Posterior vena cava (tissue), 2 donors: ENCODE measurements at places on chromosomes 1 and 21. TPM values are rescaled to one million over a fixed set of nuclear protein-coding genes. Genes with fewer than 3 reads are reported as not detected.

The KRTAP12-2 gene
- total RNA-seq: not detected

The OR2M3 gene
- total RNA-seq: not detected

The NOS1AP gene
- total RNA-seq: 5.0 TPM

The JAM2 gene
- 17.2 TPM for total RNA-seq

The IGSF9 gene
- total RNA-seq: 0.42 TPM

The OR2T8 gene
- not detected for total RNA-seq

The RNF11 gene
- total RNA-seq: 114 TPM

DNA sequence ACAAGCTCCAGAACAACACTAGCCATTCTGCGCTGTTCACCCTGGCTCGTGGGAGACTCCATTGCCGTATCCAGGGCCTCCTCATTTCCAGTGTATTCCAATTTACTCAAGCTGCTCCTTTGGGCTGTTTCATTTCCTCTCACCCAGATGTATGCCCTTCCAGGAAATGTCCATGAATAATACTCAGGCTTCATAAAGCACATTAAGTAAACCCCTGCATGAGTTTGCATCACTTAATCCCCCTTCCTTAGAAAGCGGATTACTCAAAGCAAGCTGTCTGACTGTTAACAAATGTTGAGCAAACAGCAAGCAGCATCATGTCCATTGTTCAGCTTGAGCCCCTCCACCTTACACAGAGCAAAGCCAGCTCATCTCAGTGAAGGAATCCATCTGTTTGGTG is 403.6 kb upstream of the PBX1 start:
- no peak for DNase-seq

DNA sequence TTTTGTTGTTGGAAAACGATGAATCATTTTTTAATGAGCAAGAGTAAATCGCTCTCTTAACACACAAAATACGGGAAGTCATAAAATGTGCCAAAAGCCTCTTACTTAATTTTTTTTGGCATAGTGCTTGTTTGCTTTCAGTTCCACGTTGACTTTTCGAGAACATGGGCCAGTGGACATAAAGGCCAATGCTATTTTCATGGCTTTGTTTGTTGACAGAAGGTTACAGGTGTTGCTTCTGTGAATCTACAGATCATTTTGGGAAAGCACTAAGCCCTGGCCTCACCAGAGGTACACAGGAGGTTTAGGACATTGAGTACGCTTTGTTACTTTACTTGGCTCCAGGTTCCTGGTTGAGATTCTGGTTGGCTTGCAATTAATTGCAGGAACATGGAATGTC is 199.4 kb upstream of the HMCN1 start:
- no peak for DNase-seq

DNA sequence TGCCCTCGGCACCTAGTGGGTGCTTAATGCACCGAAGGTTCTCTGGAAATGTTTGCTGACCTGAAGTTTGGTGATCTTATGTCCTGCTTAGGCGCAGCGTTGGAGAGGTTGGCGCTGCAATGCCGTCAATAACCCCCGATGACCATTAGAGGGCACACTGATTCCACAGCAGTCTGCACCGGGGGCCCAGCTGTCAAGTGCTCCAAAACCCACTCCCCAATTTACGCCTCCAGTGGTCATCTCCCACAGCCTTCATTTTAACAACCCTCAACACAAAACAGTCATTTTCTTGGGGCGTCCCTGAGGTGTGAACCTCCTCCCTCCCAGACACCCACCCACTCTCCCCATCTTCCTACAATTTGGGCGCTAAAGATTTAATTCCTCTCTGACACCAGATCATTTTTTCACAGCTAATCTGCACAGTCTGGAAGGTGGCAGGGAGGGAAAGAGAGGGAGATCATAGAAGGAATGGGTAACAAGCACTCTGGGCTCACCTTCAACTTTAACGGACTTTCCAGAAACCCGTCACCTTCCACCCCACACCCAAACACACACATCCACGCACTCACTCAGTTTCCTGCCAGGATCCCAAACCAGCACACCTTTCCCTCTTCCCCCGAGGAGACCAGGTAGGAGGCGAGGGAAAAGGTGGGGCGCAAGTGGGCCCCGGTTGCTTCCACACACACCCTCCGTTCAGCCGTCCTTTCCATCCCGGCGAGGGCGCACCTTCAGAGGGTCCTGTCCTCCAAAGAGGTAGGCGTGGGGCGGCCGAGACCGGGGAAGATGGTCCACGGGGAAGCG is 570 bp upstream of the NPR1 start:
- no peak for DNase-seq

- DNase-seq: no peak
These were observed 83.9 kb upstream of the KCNE2 start for GRCh38 chr21:34279883-34280282.

- peak; percentile 68 for DNase-seq
These were observed 27.0 kb downstream of the RUNX3 start for GRCh38 chr1:24903011-24903461.

DNA sequence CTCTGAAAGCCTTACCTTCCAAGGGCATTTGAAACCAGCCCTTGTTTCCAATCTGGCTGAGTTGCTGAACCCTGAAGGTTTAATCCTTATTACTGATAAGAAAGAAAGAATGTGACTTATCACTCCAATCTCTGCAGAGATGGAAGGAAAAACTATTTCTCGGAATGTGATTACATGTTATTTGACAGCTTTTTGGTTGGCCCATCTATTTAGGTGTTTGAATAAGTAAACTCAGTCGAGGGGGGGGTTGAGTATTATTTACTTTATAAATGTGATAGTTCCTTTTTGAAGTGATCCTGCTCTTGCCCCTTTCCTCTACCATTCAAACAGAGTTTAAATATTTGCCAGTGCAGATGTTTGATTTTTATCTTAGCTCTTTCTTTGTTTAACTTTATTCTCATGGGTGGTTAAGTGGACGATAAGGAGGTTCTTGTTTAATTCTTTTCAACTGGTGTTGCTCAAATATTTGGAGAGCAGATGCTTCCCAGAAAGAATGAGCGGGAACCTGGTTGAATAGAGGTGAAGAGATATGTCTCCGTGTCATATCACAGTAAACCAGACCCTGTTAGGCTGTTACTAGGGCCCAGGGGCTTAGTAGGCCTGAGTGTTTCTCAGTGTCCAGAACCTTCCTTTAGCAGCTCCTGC is 126.1 kb downstream of the CACHD1 start:
- DNase-seq: no peak

- no peak for DNase-seq
These were observed 37.3 kb downstream of the OLFML2B start for GRCh38 chr1:161986328-161986727.

DNA sequence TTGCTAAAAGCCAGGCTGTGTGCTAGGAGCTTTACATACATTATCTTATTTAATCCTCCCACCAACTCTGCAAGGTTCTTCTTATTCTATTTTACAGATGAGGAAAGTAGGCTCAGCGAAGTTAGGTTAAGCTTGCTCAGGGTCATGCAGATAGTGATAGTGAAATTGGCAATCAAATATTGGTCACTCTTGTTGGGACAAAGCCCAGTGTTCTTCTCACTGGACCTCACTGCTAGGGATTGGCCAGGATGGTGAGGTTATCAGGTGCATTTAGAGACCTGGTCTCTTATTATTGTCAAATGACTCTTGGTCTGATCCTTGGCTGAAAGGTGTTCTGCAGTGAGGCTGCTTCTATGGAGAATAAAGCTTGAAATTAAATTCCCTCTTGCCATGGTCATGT is 145.1 kb downstream of the CNIH3 start:
- no peak for DNase-seq

GRCh38 chr1:224182057-224182865 is 779 bp upstream of the DEGS1 start:
- DNase-seq: peak; percentile 50

- DNase-seq: no peak
These were observed 26.6 kb downstream of the DDAH1 start for GRCh38 chr1:85438353-85438752.

DNA sequence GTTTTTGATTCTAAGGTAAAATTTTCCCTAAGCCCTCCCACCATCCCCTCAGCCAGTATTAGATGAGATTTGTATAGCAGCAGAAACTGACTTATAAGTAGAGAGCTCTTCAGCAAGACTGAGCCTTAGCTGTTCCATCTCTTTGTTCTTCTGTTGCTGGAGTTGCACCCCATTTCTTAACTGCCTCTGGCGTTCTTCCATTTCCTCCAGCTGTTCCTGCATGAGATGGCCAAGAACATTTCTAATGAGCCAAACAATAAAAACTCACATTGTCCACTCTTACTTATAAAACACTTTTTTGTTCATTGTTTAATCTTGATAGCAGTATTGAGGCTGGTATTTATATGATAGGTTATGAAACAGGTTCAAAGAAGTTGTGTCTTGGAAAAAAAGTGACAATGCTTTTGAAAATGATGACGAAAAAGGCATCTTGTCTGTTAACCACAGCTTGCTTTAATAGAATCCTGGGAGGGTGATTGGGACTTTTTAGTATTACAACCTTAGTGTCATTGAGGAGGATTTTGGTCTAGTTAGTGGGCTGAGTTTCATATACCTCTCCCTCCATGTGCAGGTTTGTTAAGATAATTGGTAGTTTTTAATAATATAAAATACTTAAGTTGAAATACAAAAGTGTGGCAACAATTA is 18.3 kb downstream of the SYNC start:
- peak; percentile 23 for DNase-seq

- no peak for DNase-seq
These were observed 24.8 kb downstream of the S1PR1 start for GRCh38 chr1:101261623-101262022.

- DNase-seq: no peak
These were observed 7.6 kb downstream of the OR2M7 start for GRCh38 chr1:248316796-248317195.
